ENCODE measurements at places on chromosomes 11 and 22.

- no peak for DNase-seq
Observed at GRCh38 chr11:60762851-60763691, 6.4 kb downstream of the MS4A15 start.

- DNase-seq: peak; percentile 91
Observed at GRCh38 chr11:126318574-126319373, 14.9 kb downstream of the DCPS start.

DNA sequence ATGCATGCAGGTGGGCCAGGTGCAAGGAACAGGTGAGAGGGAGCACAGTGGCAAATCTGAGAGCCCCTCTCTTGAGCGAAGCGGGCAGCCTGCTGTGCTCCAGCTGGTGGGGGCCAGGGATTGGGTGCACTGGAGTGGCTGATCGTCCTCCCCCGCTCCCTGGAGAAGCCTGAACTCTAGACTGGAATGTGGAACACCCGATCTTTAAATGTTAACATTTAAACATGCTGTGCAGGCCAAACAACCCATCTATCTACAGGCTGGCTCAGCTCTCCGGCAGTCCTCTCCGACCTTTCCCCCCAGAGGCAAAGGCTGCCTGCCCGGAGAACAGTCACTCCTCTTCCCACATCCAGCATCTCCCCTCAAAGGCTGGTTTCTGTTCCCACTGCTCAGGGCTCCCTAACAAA lies 5.1 kb downstream of the MRGPRF start:
- peak; percentile 32 for DNase-seq

GRCh38 chr11:100887659-100888058 lies 200.6 kb downstream of the ARHGAP42 start:
- no peak for DNase-seq

GRCh38 chr22:23562186-23562585 lies 17.9 kb downstream of the IGLL1 start:
- no peak for DNase-seq

DNA sequence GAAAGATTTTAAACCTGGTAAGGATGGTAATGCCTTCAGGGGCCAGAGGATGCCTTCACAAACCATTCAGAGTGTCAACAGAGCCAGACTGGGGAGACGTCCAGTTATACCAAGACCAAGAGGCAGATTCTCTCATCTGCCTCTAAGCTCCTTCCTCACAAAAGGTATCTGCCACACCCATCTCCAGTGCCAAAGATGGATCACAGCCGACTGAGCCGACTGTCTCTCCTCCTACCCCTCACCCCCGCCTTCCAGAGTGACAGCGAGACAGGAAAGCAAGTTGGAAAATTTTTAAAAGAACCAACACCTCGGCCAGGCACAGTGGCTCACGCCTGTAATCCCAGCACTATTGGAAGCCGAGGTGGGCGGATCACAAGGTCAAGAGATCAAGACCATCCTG lies 79.1 kb upstream of the AKIP1 start:
- DNase-seq: no peak

DNA sequence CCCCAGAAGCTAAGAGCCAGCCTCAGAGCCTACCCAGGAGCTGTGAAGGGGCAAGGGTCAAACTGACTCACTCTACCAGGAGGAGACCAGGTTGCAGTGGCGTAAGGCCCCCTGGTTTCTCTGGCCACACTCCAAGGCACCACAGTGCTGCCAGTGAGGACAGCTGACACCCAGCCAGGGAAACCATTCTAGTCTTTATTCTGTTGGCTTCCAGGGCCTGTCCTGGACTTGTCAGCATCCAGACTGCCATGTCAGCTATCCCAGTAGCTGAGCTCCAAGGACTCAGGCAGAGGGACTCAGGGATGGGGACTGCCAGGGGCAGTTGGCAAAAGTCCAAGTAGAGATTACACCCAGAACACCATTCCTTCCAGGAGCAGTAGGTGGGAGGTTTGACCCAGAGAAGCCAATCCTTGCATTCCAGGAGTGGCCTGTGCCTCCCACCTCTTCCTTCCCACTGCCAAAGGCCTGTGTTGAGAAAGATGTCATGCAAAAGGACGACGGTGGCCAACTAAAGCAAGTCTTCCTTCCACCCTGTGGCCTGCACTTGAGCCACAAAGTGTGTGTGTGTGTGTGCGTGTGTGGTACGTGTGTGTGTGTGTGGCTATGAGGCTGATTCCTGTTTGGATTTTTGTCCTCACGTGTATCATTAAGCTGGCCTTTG lies 3.6 kb upstream of the MAPK8IP1 start:
- DNase-seq: no peak

GRCh38 chr11:12117200-12117599 lies 6.8 kb downstream of the MICAL2 start:
- no peak for DNase-seq

DNA sequence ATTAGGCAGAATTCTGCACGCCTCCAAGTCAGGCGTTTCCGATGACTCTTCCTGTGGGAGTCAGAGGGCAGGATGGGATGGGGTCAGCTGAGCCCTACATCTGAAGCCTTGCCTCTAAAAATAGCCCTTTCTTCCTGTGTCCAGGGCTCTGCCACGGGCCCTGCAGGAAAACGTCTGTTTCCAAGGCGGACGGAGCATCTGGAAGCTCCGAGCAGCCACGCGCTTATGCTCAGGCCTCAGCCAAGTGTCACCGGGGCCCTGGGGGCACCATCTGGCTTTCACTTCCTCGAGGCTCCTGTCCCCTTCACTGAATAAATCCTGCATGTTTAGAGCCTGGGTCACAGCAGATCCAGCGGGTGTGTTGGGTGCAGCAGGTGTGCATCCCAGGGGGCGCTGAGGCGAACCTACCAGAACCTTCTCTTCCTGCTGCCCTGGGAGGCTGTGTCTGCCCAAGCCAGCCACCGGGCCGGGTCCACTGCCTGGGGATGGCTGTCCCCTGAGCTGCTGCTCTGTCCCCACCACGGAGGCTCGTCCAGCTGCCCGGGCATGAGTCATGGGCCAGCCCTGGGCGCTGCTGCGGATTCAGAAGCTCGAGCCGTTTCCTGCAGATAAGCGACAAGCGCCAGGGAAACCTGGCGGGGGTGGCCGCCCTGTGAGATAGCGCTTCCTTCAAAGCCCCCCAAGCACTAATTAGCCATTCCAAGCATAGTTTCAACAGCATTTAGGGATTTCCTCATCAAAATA lies 32.0 kb upstream of the LINC01488 start:
- DNase-seq: peak; percentile 71

- no peak for DNase-seq
Observed at GRCh38 chr11:45983471-45983845, 61.0 kb downstream of the LARGE2 start.

GRCh38 chr11:35336726-35337125 lies 82.6 kb downstream of the SLC1A2 start:
- DNase-seq: no peak

GRCh38 chr11:6576471-6577373 lies 26.7 kb downstream of the RRP8 start:
- peak; percentile 65 for DNase-seq

DNA sequence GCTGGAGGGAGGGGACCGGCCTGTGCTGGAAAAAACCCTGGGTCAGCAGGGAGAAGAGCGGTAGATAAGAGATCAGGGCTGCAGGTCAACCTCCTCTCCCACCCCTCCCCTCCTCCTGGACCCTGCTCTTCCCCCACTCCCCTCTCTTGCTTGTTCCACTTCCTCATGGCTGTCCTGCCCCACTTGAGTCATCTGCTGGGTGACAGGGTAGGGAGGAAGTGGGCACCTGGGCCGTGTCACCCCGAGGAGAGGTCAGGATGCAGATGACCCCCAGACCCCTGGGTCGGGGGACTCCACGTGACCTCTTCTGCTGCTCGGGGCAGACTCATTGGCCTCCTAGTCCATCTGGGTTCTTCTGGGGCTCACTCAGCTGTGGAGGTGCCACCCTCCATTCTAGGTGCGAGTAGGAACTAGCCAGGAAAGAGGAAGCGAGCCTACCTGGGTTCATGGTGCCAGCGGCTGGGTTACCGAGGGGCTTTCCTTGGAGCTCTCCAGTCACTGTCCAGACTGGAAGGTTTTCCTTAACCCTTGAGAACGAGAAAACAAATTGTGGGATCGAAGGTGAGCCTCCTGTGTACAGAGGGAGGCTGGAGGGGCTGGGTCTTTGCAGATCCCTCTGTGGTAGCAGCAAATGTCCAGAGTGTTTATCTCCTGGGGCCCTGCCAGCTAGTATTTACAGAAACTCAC lies 6.5 kb downstream of the APOL2 start:
- no peak for DNase-seq

- no peak for DNase-seq
Observed at GRCh38 chr11:133597236-133597635, 64.9 kb upstream of the OPCML start.

DNA sequence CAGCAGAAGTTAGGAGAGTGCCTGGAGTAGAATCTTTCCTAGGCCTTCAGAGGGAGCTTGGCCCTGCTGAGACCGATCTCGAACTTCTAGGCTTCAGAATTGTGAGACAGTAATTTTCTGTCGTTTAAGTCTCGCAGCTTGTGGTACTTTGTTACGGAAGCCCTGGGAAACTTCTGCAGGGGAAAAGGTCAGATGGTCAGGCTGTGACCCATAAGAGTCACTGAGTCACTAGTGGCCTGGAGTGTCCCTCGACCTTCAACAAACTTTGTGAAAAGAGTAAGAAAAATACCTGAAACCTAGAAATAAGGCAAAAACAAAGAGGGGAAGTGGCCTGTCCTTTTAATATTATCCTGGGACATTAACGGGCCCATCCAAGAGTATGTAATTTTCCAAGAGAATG lies 34.6 kb downstream of the CSNK2A3 start:
- no peak for DNase-seq

- no peak for DNase-seq
Observed at GRCh38 chr11:16933756-16934603, 80.2 kb downstream of the PLEKHA7 start.

DNA sequence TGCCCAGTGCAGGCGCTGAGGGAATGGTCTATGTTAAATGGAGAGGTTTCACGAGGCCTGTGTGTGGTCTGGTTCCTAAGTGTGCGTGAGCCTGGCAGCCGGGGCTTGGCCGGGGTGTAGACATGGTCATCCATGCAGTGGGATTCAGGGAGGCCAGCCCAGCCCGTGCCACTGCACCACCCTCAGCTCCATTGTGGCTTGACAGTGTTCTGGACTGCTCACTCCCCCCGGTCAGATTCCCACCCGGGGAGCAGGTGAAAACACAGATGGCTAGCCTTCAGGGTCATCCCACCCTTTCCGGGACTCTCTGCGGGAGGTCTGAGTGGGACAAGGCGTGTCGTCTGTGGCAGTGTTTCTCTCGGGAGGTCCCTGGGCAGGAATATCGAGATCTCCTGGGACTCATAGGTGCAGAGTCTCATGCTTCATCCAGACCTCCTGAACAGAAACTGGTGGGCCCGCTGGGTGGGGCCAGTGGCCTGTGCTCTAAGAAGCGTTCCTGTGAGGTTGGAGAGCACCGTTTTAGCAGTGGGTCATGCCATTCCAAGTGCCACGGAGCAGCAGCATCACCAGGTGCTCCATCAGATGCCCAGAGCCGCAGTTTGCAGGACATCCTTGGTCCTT lies 52.3 kb downstream of the ST14 start:
- DNase-seq: no peak

DNA sequence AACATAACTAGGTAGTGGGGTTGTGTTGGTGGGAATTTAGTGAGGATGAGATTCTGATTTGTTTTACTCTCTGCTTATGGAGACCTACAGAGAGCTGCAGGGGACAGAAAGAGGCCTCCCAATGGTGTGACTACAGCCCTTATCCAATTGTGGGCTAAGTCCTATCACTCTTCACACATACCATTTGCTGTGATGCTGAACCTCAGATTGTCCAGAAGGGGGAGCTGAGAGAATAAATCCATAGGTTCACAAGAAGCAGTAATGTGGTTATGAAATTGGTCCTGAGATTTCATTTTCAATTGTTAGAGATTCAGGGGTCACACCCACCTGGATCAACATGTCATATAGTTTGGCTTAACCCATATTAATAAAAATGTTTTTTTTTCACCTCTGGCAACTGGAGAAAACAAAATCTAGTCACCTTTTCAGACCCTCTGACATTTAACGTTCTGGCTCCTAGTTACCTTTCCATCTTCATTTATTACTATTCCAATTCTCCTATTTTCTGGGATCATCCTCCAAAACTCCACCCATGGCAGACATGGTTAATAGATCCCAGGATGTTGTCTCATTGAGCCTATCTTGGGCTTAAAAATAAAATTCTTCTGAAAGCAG lies 53.3 kb upstream of the PTPN5 start:
- peak; percentile 47 for DNase-seq

DNA sequence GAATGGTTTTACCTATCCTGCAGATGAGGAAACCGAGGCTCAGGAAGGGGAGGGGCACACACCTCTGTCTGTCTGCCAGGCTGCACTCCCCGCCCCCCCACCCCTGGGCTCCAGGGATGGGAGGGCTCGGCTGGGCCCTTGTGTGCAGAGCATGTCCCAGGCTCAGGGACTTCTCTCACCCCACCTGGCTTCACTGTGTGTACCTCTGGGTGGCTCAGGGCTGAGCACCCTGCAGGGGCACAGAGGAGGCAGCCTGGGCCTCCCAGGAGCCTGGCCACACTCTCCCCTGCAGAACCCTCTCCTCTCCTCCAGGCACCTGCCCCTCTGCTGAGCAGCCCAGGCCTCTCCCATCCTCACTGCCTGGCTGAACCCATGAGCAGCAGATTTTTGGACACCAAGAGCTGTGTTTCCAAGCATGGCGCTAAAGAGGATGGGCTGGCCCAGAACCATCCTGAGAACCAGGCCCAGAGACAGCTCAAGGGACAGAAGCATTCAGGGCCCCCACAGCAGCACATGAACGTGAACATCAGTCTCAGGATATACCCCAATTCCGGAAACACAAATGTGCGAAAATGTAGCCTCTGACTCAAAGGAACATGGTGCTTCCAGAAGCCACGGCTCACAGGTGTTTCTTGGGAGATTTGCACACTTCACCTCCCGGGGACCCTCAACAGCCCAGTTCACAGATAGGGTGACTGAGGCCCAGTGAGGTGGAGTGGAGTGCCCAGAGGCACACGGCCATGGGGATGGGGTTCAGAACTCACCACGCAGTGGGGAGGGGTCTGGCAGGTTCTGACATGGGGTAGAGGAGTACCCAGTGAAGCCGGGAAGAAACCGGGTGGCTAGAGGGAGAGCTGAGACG lies 10.5 kb downstream of the EMID1 start:
- no peak for DNase-seq

DNA sequence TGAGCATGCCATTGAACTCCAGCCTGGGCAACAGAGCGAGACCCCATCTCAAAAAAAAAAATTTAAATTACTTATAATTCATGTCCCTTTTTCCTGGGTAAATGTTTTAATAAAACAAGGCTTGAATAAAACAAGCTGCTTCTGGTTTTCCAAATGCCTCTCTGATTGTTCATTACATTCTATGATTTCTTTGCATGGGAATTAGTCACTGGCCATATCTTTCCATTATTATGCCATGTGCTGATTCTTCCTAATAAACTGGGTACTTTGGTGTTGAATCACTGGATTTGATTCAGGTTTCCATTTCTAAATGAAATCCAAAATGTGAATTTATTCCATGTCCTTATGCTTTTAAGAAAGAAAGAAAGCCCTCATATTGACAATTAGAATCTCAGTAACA lies 42.6 kb downstream of the ZNF215 start:
- DNase-seq: no peak

- no peak for DNase-seq
Observed at GRCh38 chr22:45323695-45324094, 14.0 kb downstream of the FAM118A start.

- no peak for DNase-seq
Observed at GRCh38 chr11:84022201-84022600, 736.0 kb upstream of the CCDC90B start.
